Renal cortex interstitium (tissue), 15 donors: ENCODE measurements at places on chromosomes 5 and 9. TPM values are rescaled to one million over a fixed set of nuclear protein-coding genes. Genes with fewer than 3 reads are reported as not detected.

DNA sequence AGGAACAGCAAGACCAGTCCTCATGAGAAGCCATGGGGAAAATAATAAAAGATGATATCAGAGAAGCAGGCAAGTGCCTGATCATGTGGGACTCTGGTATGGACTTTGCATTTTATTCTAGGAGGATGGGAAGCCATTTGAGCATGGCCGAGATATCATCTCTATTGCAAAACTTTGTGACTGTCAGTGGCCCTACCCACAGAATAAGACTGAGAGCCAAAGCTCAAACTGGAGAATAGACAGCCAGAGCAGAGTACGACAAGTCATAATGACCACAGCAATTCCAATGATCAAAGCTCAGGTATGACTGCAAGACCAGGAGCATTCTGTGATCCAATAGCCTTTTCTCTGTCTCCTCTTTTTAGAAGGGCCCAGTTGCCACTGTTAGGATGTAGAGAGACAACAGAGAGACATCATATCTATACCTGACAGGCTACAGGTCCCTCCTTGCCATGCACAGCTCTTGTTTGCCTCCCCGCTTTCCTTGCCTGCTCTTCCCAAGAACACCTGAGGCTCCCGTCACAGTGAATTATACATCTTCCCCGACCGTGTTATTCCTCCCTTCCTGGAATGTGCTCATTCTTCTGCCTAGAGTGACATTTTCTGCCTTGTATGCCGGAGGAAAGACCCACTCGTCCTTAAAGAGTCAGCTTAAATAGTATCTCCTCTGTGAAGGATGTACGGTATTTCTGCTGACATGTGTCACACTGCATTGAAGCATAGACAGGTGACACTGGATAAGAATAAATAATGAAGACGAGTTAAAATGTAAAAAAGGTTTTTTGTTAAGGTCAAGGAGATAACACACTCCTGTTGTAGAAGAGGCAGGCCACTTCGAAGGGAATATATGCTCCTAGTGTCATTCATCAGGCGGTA is 248.7 kb upstream of the MAP3K1 start:
- DNase-seq = no peak

DNA sequence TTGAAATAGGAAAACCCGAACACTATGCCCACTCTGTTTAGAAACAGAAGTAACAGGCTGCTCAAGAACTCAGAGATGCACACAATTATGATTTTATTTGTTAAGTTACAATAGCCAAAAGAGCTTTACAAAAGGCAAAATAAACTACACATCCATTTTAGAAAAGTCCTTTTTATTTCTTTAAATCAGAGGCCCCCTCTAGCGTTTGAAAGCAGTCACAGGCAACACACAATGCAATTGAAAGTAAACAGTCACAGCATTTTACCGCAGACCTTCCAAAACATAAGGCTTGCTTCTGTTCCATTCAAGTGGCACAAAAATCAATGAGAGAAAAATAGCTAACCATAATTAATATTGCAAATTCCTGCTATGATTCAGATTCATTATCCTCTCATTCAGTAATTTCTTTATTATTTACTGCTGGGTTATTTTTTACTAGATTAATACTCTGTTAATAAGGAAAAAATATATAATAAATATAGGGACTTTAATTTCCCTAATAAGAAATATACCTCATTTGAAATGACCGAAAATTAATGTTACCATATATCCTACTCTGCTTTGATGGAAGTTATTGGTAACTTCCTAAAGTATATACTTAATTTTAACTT is 78.3 kb downstream of the CEP120 start:
- DNase-seq = no peak

PCDHAC1 gene
- polyA plus RNA-seq = 0.09 TPM

GRCh38 chr5:32020271-32020670 is 153.8 kb downstream of the GOLPH3 start:
- DNase-seq = no peak

FGF18 gene
- 0.34 TPM for polyA plus RNA-seq

- no peak for DNase-seq
Observed at GRCh38 chr9:112050544-112051475, 124.3 kb downstream of the SUSD1 start.

CCDC69 gene
- 5.4 TPM for polyA plus RNA-seq

C8G gene
- 0.44 TPM for polyA plus RNA-seq

DNA sequence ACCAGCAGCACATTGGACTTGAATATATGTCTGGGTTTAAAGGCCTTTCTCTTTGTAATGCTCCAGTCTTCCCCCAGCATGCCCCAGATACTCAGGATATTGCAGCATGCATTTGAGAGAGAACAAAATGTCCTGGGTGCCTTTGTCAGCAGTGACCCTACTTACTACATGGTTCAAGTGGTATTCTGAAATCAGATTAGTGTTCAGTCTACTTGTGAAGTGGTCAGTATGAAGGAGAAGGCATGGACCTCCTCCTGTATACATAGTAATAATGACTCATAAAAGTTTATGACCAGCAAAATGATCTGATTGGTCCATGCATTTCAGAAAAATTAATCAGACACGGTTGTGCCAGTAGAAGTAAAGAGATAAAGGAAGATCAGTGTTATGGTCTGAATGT is 25.4 kb downstream of the GPR21 start:
- no peak for DNase-seq

DNA sequence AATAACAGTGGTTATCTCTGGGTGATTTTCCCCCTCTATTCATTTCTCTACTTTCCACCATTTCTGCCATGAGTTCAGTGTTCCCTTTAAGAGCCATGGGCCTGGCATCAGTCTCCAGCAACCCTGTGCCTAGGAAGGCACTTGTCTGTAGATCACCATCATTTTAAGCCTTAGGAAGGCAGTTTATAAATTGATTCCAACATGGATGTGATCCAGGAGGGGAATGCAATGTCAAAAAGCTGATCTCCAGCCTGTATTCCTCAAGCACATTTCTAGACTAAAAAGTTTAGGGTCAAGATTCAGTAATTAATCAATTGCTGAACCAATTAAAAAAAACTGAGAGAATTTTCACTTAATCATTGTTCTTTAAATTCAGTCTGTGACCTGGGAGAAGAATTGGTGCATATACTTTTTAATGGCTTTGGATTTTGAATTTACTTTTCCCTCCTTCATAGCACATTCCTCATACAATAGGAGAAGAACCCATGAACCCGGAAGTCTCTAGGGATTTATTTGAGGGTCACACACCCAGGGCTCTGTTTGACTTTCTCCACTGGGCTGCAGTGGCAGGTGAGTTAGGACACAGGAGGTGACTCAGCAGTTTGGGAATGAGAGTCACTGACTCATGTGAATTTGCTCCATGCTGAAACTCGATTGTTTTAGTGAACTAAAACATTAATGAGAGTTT is 6.1 kb upstream of the ERMP1 start:
- DNase-seq = no peak

LCN15 gene
- 0.16 TPM for polyA plus RNA-seq

ELAVL2 gene
- 5.1 TPM for polyA plus RNA-seq

TNFSF15 gene
- polyA plus RNA-seq = 8.1 TPM

IFNA21 gene
- not detected for polyA plus RNA-seq

- no peak for DNase-seq
Observed at GRCh38 chr5:111774525-111774924, 17.5 kb upstream of the NREP start.

MSX2 gene
- 0.50 TPM for polyA plus RNA-seq

GRCh38 chr9:121348221-121348620 is 21.8 kb downstream of the STOM start:
- DNase-seq = no peak

DNA sequence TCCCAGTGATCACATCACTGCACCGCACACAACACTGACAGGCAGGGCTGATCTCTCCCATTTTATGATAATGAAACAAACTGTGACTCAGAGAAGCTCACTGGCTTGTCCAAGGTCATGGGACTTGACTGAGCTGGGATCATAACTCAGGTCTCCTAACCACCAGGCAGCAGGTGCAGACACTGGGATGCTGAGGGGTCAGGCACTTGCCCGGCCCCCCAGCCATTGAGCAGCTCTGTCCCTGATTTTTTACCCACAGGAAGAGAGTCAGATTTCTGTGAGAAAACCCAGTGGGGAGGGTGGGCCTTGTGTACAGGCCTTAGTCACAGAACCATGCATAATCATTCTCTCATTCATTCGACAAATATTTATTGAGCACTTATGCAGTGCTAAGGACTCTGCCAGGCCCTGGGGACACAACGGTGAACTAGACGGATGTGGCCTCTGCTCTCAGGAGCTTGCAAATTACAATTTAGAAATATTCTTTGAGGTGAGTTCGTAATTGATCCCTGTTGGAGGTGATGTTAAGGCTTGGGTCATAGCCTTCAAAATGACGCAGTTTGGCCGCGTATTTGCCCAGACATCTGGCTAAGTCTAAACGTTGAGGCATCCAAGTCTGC is 54.5 kb upstream of the TGFBR1 start:
- DNase-seq = no peak

PKD2L2 gene
- polyA plus RNA-seq = 0.73 TPM

- no peak for DNase-seq
Observed at GRCh38 chr5:23840083-23840482, 332.7 kb downstream of the PRDM9 start.

- no peak for DNase-seq
Observed at GRCh38 chr5:114391321-114391720, 29.5 kb downstream of the KCNN2 start.

- DNase-seq = no peak
Observed at GRCh38 chr9:127960410-127961154, 20.2 kb downstream of the EEIG1 start.

ENTPD2 gene
- polyA plus RNA-seq = 4.3 TPM

GRCh38 chr5:180436275-180436674 is 57.9 kb upstream of the CNOT6 start:
- no peak for DNase-seq

TMEM174 gene
- 22.8 TPM for polyA plus RNA-seq

DNA sequence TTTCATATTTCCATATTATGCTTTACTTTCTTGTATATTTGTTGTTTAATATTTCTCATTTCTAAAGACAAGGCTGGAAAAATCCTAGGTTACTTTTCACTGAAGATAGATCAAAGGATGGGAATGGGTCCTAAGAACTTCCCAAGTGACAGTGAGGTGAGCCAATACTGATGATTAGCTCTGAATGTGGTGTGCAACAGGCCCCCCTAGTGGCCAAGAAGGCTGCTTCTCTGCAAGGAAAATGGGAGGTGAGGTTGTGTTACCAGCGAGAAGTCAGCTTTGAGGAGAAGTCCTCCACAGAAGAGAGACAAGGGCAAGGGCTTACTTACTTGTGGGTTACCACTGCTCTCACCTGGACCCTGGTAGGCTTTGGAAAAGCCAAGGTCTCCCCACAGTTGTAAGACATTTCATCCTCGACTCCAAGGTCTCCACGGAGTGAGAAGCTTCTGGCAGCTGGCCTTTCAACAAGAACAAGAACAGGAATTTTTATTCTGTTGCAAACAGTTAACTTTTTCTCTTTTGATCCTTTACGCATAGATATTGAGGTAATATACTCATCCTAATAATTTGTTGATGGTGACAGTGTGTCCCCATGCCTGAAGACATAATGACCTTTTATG is 69.9 kb downstream of the MAMDC2 start:
- DNase-seq = peak; percentile 13

SLC45A2 gene
- 0.47 TPM for polyA plus RNA-seq

FABP6 gene
- polyA plus RNA-seq = not detected

DNA sequence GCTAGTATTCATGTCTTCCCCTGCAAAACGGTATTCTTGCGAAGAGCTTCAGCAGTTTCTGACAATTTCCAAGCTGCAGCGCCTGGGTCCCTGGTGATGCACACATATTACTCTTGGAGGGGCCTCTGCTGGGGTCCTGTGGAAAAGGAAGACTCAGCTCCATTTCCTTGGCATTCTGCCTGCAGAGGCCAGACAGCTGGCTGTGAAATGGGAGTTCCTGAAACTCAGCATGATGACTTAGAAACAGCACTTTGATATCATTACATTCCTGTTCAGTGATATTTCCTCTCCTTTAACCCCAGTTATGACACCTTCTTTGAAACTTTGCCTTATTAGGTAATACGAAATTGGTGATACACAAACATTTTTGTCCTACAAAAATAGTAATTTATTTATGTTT is 98.5 kb downstream of the APBA1 start:
- DNase-seq = no peak

DNA sequence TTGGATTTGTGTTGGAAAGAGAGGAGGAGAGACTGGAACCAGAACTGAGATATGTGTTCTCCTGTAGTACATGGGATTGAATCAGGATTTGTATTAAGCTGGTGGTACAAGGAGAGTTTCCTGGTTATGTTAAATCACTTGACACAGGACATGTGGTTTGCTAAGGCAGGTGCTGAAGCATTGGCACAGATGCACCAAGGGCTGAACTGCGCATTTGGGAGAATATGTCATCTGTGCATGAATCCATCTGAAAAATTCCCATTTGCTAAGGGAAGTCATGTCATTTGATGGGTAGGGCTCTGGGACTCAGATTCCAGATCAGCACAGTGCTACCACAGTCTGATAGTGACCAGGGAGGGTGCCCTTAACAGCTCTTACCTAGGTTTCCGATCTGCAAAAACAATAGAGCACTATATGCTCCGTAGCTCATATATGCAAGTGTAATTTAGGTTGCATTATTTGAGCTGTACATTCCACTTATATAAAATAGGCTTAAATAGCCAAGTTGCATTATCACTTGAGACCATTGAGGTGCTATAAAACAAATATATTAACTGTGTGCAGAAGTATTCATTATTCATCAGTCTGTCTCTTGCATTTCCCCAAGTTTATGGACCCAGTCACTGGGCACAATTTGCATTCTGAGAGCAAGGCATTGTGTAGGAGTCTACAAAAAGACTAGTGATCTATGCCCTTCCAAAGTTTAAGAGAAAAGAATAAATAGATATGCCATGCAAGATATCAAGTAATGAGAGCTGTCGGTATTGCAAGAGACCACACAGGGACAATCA is 55.2 kb downstream of the ADAMTS16 start:
- DNase-seq = no peak

CDH9 gene
- polyA plus RNA-seq = 9.8 TPM

TNC gene
- polyA plus RNA-seq = 329 TPM

GRCh38 chr5:16410338-16410737 is 55.3 kb downstream of the ZNF622 start:
- no peak for DNase-seq

DNA sequence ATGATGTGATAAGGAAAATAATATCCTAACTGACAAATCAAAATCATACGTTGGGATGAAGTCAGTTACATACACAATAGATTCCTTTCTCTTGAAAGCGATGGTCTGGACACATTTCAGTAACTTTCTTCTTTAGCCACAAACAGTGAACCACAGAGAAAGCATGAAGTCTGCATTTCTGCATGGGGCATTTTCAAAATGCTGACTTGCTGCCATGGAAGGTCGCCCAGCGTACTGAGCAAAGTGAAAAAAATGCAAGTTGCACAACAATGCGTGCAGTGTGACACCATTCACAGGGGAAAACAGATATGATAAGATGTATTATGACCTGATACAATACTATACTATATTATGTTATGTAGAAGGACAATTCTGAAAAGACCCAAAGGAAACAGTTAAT is 146.3 kb downstream of the SNX18 start:
- DNase-seq = no peak
